CMK (cell line): ENCODE measurements at places on chromosomes 11 and 22.

- DNase-seq: peak; percentile 58
These were observed 10.5 kb downstream of the TPST2 start for GRCh38 chr22:26579331-26579886.

- DNase-seq: no peak
These were observed 42.4 kb upstream of the GLYAT start for GRCh38 chr11:58774164-58774593.

DNA sequence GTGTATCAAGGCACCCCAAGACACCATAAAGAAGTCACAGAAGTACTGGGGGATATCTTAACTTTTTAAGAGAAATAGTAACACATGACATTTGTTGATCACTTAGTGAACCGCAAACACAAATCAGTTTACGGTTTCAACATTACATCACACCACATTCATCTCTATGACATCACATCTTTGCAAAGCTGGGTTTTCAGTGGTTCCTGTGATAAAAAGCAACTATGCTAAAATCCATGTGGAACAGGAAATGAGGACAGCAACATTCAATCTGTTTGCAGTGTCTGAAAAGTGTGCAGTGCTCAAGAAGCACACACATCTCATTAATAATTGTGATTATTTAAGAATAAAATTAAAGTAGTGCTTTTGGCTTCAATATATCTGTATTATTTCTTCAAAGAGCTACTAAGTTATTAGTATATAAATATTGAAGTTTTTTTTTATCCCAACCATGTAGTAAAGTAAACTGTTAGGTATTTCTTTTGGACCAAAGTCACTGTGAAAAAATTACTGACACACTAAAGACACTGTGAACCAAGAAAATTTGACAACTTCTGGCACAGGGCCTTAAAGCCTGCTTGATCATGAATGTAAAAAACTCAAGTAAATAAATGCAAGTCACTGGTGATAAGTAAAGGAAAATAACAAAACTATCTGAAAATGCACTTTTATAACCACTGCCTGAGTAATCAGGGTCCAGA lies 156.0 kb upstream of the SOX6 start:
- no peak for DNase-seq

- DNase-seq: no peak
These were observed 13.6 kb downstream of the BCR start for GRCh38 chr22:23193882-23194281.

- DNase-seq: peak; percentile 22
These were observed 28.5 kb upstream of the ALKBH3 start for GRCh38 chr11:43852057-43852636.

GRCh38 chr22:46763051-46763705 lies 728 bp downstream of the TBC1D22A start:
- DNase-seq: no peak

GRCh38 chr22:46148816-46149511 lies 1.4 kb upstream of the PPARA start:
- no peak for DNase-seq

GRCh38 chr11:45026835-45027234 lies 76.2 kb upstream of the TP53I11 start:
- DNase-seq: no peak

DNA sequence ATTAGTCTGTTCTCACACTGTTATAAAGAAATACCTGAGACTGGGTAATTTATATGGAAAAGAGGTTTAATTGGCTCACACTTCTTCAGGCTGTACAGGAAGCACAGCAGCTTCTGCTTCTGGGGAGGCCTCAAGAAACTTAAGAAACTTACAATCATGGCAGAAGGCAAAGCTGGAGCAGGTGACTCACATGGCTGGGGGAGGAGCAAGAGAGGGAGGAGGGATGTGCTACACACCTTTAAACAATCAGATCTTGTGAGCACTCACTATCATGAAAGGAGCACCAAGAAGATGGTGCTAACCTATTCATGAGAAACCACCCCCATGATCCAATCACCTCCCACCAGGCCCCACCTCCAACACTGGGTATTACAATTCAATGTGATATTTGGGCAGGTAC lies 381.6 kb downstream of the ETS1 start:
- no peak for DNase-seq

- no peak for DNase-seq
These were observed 1.2 kb downstream of the DSCAML1 start for GRCh38 chr11:117795638-117796455.

DNA sequence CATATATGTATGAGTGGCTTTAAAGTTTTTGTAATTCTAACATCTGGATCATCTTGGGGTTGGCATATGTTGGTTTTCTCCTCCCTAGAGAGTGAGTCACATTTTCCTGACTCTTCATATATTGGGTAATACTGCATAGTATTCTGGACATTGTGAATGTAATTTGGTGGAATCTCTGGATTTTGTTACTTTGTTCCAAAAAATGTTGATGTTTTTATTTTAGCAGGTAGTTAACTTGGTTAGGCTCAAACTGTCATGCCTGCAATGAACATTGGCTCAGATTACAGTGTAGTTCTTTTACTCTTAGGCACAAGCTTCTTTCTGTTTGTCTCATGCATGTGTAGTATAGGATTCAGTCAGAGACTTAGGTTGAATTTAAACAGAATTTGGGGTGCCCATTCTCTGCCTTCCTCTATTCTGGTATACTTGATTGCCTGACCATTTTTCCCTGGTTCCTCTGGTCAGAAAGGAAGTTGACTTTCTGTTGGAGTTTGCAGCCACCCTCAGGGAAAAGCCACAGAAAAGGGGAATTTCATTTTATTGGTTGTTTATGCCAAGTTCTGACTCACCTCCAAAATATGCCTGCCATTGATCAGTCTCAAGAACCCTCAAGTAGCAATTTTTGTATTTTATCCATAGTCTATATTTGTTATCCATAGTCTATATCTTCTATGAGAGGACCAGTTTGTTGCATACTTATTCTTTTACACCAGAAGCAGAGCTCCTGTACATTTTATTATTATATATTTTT lies 151.7 kb downstream of the UVRAG start:
- DNase-seq: no peak

DNA sequence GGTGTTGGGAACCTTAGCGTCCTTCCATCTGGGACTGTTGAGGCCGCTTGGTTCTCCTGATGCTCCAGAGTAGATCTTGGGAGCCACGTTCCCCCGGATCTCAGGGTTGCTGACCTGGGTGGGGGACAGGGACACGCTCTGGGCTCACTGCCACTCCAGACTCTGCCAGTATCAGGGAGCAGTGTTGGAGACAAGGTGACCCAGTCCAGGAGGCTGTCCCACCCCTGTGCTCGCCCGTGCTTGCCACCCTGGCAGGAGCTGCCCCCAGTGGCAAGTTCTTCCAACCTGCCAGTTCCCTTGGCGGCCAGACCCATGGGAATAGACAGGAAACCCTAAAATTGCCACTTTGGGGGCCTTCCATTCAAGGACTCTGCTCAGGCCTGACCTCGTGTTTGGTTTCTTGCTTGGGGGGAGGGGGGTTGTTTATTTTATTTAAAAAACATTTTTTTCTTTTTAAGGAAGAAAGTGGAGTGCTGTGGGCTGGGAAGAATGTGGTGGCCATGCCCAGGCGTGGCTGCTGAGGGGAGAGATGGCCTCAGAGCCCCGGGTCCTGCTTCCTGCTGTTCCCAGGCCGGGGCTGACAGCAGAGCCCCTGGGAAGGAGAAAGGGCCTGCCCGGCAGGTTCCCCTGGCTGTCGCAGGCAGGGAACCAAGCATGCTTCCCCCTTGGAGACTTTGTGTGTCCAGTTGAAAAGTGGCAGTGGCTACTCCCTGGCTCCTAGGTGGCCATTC lies 7.2 kb downstream of the GRK2 start:
- DNase-seq: no peak

- DNase-seq: no peak
These were observed 901.2 kb downstream of the METTL15 start for GRCh38 chr11:29009426-29009825.

GRCh38 chr11:78549624-78550409 lies 24.8 kb downstream of the NARS2 start:
- DNase-seq: no peak

- no peak for DNase-seq
These were observed 35.0 kb downstream of the CWC15 start for GRCh38 chr11:94938095-94939055.

GRCh38 chr11:129267716-129268115 lies 75.6 kb upstream of the ARHGAP32 start:
- DNase-seq: no peak

GRCh38 chr11:124210421-124210820 lies 27.3 kb downstream of the OR10D3 start:
- DNase-seq: no peak

GRCh38 chr11:22680628-22681027 lies 14.2 kb downstream of the GAS2 start:
- DNase-seq: no peak

DNA sequence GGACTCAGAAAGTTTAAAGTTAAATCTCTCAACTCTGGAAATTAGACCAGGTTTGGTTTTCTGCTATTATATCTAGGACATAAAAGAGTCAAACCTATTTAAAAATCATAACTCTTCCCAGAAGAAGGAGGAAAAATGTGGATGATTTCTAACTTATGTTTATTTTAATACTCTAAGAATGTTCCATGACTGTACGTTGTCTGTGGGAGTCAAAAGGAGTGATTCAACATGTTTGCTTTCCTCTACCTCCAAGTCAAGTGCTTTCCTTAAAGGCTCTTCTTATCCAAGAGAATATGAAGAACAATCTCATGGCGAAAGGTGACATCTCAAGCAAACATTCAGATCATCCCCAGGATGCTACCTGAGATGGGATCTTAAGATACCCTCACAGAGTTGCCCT lies 21.6 kb downstream of the OR51E1 start:
- DNase-seq: no peak

- DNase-seq: no peak
These were observed 2.4 kb upstream of the TRIM68 start for GRCh38 chr11:4610258-4610935.

DNA sequence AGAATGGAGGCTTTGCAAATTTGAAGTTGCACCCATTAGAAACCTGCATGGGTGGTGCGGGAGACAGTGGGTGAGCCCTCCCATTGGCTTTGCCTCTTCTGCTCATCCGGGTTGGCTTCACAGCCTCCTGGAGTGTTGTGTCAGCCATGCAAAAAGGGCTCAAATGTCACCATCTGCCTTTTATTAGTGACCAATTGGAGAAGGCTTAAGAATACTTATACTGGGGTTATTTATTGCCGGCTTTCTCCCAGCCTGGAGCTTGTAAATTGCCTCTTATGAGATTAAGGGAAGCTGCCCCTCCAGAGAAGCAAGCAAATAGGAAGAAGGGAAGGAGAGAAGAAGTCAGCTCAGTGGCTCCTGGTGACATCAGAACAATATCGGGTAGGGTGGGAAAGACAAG lies 182.6 kb downstream of the ST3GAL4 start:
- DNase-seq: no peak

GRCh38 chr11:45089251-45089650 lies 57.2 kb upstream of the PRDM11 start:
- no peak for DNase-seq

- no peak for DNase-seq
These were observed 26.7 kb downstream of the ANKRD42 start for GRCh38 chr11:83220260-83220659.

DNA sequence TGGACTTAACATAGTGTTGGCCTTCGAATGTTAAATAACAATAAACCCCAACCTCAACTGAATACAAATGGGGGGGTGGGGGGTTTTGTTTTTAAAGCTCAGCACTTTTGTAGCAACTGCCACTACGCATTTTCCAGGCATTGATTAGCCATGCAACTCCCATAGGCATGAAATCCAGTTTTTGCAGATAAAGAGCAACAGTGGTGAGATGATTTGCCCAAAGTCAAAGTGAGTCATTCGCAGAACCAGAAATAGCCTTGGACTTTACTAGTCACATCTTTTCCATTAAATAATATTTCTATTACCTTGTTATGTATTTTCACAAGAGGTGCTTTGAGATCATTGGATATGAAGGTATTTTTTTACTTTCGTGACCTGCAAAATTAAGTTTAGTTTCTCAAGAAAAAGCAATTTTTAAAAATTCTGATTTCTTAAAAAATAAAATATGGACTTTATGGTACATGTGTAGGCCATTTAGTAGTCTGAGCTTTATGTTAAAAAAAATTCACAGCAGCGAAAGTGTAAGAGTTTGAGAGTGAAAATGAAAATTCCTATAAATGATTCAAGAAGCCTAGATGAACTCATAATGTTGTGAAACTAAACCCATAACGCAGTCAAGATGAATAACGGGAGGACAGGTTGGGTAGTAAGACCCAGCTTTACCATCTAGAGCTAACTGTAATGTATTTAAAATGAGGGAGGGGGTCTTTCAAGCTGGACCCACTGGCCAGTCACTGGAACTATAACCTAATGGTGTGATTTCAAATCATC lies 1.9 kb upstream of the PHF21A start:
- no peak for DNase-seq

DNA sequence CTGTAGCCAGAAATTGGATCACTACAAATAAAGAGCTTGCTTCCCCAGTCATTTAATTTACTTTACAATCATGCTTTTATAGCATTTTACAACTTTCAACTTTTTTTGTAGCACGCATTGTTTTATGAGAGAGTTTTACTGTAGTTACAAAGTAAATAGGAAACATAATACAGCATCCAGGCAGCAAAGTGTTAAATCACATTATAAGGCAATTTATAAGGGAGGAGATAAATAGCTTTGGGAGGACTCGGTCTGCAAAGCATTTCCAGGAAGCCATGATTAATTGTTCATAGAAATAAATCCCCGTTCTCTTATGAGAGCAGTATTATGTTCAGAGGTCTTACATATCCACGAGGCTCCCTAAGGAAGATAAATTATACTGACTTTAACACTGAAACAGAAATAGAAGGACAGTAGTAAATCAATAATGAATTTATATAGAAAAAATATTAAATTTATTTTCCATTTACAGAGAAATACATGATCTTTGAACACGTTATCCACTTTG lies 792.6 kb upstream of the RAG2 start:
- no peak for DNase-seq

DNA sequence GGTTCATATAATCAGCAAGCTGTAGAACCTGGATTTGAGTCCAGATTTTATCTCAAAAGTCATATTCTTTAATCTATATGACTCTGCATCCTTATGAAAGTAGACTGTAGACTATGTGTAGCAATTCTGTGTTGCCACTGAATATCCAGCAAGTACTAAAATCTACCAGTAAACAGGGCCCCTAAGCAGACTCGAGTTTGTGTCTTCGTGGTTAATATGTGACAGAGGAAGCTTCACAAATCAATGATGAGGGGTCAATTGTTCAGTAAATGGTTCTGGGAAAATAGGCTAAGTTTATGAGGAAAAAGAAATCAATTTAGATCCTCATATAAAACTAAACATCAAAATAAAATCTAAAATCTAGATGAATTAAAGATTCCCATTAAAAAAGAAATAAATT lies 648.5 kb upstream of the KIRREL3 start:
- DNase-seq: no peak

GRCh38 chr11:46183819-46184218 lies 62.6 kb upstream of the PHF21A start:
- no peak for DNase-seq

GRCh38 chr11:123434911-123435310 lies 4.8 kb downstream of the GRAMD1B start:
- DNase-seq: no peak

- DNase-seq: no peak
These were observed 86.5 kb upstream of the CSNK2A3 start for GRCh38 chr11:11439591-11439990.

GRCh38 chr22:30822216-30823014 lies 127.7 kb downstream of the OSBP2 start:
- no peak for DNase-seq

- DNase-seq: no peak
These were observed 5.8 kb upstream of the MS4A18 start for GRCh38 chr11:60718524-60719316.

- DNase-seq: no peak
These were observed 21.4 kb upstream of the MICAL3 start for GRCh38 chr22:18045794-18046193.

- no peak for DNase-seq
These were observed 228.1 kb downstream of the BUD13 start for GRCh38 chr11:116544721-116545120.
